ENCODE measurements at places on chromosomes 1 and 21. TPM values are rescaled to one million over a fixed set of nuclear protein-coding genes. Genes with fewer than 3 reads are reported as not detected.

The NPR1 gene
- total RNA-seq = not detected

The ADORA1 gene
- not detected for total RNA-seq

The ATP1A4 gene
- total RNA-seq = not detected

The LCE1A gene
- total RNA-seq = not detected

- H3K27ac ChIP-seq = no peak overlapping the region
- DNase-seq = no peak
- no peak overlapping the region for H3K4me3 ChIP-seq
- H3K36me3 ChIP-seq = no peaks in the 10 kb centered on the region
- H3K27me3 ChIP-seq = peaks cover 12% of the 10 kb centered on the region
- H3K4me1 ChIP-seq = peaks cover 4% of the 10 kb centered on the region
These were observed 5.0 kb downstream of the RAP1GAP start for GRCh38 chr1:21663951-21664805.

- peak; percentile 68 for DNase-seq
- H3K4me3 ChIP-seq = peak overlapping the region; percentile 99
- H3K36me3 ChIP-seq = peaks cover 36% of the 10 kb centered on the region
- peak overlapping the region; percentile 100 for H3K27ac ChIP-seq
- H3K27me3 ChIP-seq = no peaks in the 10 kb centered on the region
- peaks cover 21% of the 10 kb centered on the region for H3K4me1 ChIP-seq
These were observed 748 bp downstream of the PPP1R15B start for GRCh38 chr1:204410688-204411450.

DNA sequence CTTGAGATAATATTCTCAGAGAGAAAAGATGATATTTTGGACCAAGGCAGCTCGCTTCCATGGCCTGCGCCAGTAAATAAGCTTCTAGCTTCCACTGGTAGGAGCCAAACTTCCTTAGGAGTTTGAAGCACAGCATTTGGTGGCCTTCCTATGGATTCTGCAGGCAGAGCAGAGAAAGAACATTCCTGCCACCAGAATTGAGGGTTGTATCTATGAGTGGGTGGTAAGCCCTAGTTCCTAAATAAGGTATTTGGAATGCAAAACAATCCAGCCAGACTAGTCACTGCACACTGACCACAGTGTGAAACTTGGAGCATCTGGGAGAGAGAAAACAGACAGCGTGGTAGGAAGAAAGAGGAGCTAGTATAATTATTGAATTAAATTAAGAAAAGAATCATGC lies 54.1 kb upstream of the BCAR3 start:
- no peaks in the 10 kb centered on the region for H3K4me1 ChIP-seq
- H3K27ac ChIP-seq = no peak overlapping the region
- no peak overlapping the region for H3K4me3 ChIP-seq
- H3K36me3 ChIP-seq = no peaks in the 10 kb centered on the region
- DNase-seq = no peak
